ENCODE measurements at places on chromosomes 2 and 18.

DNA sequence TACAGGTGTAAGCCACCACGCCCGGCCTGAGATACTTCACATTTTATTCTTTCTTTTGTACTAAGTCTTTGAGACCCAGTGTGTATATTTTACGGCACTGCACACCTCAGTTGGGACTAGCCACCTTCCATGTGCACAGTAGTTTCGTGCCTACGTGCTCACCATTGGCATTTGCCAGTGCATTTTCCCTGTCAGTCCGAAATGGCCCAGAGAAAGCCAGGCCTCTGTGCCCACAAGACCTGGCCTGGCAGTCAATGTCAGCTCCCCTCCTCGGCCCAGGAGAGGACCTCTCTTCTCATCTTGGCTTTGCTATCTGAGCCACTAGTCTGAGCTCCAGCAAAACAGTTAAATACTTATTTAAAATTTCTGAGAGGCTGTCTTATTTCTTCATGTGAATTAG, 147.8 kb upstream of the KLHL29 start:
- no peak for DNase-seq

- DNase-seq: no peak
These were observed 92.8 kb downstream of the RTN4 start for GRCh38 chr2:54957321-54957999.

- no peak for DNase-seq
These were observed 78.0 kb upstream of the GALNT5 start for GRCh38 chr2:157179324-157180105.

- DNase-seq: no peak
These were observed 108.5 kb upstream of the COL3A1 start for GRCh38 chr2:188865681-188866080.

DNA sequence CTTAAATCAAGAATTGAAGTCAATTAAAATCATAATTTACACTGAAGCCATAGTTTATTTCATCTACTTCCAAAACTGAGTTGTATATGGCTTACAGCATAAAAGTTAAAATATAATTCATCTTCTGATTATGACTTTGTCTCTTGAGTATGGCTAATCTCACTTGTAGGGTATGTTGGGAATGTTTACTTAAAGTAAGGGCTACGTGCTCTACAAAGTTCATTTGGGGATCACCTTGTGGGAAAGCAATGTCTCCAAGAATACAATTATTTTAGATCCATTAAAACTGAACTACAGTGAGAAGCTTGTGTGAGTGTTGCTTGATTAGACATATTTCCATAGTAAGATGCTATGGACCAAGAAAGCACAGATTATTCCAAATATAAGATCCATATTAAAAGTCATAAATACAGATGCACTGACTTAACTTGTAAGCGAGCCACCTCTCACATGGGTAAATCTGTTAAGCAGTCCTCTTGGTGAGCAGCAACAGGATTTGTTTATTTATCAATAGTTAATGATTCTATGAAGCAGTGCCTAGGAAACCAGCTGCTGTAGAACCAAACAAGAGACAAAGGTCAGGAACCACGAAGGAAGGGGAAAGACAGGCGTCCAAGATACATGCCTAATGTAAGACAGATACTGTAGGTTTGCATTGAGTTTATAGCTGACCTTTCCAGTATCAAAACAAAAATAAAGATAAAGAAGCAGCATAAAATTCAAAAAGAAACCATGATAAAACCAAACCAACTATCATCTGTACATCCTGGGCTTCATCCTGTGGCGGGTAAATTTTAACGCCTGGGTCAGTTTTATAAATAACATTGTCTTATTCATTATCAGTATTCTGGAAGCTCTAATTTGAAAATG, 24.8 kb downstream of the DSG4 start:
- DNase-seq: peak; percentile 27

Measured in NCI-H774 (cell line).